Ureter (tissue), 1 donor: ENCODE measurements at places on chromosomes 3 and 15.
A peak's percentile ranks its signal among the peaks of the same experiment; 100 is the strongest.

DNA sequence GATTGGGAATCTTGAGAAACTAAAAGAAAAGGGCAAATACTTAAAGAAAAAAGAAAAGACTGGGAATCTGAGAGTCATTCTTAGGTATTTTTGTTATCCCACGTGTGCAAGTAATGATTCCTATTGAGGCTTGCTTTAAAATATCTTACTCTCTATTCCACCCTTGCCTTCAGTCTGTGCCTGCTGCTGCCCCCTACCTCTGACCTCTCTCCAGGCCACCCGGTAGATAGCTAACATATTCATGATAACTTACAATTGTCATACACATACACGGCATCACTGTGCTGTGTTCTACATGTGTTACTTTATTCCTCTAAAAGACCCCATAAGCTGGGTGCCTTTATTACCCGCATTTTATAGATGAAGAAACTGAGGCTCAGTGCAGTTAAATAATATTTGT lies 27.8 kb upstream of the ATP13A3 start:
- DNase-seq = no peak

GRCh38 chr3:129365296-129366136 lies 62.9 kb downstream of the EFCAB12 start:
- no peak for DNase-seq

- peak; percentile 33 for DNase-seq
Measured at GRCh38 chr3:42493798-42494151, 8.7 kb upstream of the VIPR1 start.

DNA sequence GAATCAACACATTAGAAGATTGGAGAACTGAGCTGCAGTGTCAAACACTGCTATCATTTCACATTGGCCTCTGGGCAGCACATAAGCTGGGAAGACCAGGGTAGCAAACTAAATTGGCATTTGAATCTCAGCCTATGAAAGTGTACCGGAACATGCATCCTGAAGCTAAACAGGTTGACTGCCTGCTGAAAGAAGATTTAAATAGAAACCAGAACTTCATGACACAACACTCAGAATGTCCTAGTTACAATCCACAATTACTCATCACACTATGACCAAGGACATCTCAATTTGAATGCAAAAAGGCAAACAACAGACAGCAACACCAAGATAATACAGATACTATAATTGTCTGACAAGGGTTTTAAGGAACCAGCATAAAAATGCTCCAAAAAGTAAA lies 26.2 kb downstream of the TM2D3 start:
- DNase-seq = no peak

GRCh38 chr3:105232553-105232952 lies 134.2 kb upstream of the ALCAM start:
- DNase-seq = no peak

- DNase-seq = no peak
Measured at GRCh38 chr15:35136321-35137189, 51.5 kb upstream of the NANOGP8 start.

DNA sequence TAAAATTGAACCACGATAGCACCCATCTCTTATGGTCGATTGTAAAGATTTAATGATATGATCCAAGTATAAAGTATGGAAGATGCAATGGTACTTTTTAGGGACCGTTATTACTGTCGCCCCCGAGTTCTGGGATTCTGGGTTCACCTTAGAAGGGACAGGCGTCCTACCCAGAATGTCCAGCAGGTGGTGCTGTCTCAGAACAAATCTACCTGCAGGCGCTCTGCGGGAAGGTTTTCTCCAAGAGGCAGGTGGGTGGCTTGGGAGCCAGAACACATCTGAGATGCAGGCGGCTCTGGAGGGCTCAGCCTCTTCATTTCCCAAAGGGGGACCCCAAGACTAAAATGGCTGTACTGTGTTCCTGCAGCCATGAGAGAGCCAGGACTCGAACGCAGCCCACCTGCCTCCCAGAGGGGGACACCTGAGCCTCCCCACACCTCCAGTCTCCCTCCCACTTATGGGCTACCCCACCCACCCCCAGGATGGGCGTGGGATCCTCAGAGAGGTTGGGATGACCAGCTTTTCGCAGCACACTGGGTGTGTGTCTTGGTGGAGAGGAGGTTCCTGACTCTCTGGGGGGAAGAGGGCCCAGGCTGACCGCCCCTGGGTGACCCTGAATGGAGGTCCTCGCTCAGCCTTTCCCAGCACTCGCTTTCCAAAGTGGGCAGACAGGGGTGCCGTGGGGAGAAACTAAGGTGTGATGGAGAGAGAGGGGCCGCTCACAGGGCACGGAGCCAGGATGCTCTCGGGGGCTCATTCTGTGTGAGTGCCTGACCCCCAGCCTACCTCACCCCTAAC lies 28.1 kb upstream of the CORO2B start:
- DNase-seq = peak; percentile 82

- DNase-seq = no peak
Measured at GRCh38 chr15:54119051-54119450, 140.8 kb downstream of the UNC13C start.

- DNase-seq = peak; percentile 52
Measured at GRCh38 chr3:168096210-168096652, 507 bp upstream of the GOLIM4 start.

DNA sequence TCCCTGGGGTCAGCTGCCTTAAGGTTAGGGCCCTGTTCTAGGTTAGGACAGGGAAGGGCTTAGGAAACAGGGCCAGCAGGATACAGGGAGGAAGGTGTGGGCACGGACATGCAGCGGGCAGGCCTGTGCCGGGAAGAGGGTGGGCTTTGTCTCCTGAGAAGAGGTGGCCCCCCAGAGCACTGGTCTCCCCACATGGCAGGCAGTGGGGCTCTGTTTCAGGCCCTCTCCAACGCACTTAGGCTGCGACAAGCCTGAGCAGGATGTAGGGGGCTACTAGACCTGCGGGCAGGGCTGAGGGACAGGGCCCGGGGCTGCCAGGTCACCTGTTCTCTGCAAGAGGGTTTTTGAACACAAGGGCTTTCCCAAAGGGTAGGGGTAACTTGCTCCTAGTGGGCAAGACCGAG lies 33.5 kb downstream of the KLF13 start:
- DNase-seq = no peak

- DNase-seq = no peak
Measured at GRCh38 chr3:159928071-159928491, 60.6 kb upstream of the IL12A start.

DNA sequence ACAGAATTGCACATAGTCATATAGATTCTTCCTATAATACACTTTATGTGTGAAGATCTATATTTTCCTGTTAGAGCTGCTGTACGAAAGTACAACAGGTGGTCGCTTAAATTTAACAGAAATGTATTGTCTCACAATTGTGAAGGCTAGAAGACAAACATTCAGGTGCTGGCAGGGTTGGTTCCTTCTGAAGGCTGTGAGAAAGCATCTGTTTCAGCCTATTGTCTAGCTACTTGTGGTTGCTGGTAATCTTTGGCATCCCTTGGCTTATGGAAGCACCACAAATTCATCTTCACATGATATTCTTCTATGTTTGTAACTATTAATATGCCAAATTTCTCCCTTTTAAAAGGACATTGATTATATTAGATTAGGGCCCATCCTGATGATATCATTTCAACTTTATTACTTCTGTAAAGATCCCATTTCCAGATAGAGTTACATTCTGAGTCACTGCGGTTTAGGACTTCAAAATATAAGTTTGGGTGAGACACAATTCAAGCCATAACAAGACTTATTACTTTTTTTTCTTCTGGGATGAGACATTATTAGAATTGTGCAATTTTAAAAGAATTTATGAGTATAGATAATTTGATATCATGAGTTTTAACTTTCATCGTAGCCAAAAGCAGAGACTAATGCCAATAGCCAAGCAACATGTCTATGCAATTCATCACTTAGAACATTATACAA lies 248.1 kb upstream of the BCHE start:
- DNase-seq = no peak

DNA sequence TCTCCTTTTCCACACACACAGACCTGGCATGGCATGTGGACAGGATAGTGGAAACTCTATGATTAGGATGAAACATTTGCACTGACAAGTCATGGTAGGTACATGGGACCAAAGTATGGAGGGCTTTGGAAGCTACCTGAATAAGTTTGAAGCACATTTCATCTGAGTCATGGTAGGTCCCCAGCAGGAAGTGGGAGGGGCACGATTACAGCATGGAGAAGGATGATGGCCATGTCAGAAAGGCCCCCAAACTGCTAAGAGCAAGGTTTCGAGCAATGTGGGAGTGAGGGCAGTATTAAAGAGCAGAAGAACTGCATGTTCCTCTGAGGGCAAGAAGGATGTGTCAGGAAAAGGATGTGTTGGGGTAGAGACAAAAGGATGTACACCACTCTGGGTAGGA lies 51.5 kb upstream of the CSTA start:
- no peak for DNase-seq

- no peak for DNase-seq
Measured at GRCh38 chr3:182183716-182184430, 472.1 kb downstream of the SOX2 start.

- no peak for DNase-seq
Measured at GRCh38 chr15:67504796-67505195, 16.1 kb upstream of the C15orf61 start.

DNA sequence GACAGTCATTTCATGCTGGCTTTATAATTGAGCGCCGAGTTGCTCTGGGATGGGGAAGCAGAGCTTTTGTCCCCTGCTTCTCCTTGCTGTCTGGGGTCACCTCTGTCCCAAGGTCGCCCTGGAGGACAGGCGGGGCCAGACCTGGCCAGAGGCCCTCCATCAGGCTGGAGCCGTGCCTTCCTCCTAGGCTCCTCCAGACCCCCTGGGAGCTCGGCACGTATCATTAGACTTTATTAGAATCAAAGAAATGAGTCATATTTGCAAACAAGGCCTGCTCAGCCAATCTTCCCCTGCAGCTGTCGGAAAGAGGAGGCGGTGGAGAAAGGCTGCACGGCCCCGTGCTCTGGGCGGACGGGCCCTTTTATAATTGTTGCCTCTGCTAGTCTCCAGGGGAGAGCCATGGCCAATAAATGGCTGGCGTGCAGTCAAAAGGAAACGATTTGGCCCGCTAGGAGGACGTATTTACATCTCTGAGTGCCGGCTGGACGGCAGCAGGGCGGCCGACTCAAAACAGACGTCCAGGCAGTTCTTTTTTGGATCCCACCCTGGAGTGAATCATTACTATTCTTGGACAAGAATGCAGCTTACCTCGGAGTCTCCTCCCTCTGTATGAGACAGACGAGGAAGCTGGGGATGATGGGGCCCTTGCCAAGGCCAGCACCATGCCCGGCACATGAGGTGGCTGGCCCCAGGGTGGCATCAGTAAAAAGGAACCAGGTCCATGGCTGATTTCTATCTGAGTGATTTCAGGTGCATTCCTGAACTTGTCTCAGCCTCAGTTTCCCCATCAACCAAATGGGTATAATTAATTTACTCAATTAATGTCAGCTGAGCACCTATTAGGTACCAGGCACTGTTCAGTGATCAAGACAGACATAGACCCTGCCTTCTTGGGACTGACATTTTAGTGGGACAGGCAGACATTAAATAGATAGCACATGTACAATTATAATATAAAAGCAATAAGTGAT lies 50.6 kb downstream of the SLC6A6 start:
- peak; percentile 93 for DNase-seq

DNA sequence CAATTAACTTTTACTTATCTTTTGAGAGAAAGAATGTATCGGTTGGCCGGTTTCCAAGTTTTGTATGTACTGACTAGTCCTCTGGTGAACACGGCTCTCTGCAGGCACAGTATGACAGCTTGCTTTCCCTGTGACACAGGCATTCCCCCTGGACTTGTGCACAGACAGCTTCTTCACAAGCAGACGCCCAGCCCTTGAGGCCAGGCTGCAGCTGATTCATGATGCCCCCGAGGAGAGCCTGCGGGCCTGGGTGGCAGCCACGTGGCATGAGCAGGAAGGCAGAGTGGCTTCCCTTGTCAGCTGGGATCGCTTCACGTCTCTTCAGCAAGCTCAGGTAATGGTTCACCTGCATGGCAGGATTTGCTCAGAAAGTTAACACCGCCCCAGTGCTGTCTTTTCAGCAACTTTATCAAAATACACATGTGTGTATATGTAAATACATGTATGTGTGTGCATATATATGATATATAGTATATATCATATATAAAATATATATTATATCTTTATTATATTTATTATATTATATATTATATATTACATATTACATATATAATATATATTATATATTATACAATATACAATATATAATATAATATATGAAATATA lies 25.5 kb downstream of the FAN1 start:
- no peak for DNase-seq

DNA sequence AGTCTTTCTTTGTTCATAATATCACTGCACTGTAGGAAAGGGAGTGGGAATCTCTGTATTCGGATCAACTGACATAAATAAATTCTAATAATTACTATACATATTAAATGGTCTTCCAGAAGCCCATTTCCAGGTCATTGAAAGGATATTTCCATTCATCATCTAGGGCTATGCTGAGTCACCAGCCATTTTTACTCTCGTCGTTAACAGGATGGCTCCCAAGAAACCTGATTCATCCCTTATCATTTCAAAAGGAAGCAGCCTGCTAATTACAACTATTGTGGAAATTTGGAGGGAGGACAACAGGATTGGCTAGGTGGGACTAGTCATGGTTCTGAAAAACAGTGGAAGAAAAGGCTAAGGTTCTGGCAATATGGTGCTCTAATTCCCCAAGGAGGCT lies 13.6 kb downstream of the GMNC start:
- no peak for DNase-seq

DNA sequence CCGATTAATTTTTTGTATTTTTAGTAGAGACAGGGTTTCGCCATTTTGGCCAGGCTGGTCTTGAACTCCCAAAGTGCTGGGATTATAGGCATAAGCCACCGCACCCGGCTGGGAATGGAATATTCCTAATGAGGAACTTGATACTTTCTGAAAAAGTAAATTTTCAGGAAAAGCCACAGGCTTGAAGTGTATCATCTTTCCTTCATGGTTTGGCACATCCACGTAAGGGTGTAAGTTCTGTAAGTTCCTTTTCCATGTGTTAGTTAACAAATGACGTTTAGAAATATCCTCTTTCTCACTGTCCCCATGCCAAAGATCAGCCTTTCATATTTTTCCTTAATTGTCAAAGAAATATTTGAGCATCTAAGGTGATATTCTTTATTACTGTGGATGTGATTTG lies 24.9 kb downstream of the TMEM45A start:
- no peak for DNase-seq

DNA sequence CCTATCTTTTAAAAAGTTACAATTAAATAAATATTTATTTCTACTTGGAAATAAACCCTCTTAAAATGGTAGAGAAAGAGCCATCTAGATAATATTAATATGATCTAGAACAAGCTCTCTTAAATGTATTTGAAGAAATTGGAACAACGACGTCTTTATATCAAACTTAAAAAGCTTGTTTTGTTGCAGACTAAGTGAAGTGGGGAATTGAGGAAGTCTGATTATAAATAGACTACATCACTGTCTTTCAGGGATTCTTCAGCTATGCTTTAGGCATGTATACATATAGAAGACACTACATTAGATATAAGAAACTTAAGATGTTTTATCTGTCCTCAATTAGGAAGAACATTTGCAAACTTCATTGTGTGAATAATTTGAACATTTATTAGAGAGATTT lies 1.8 kb downstream of the BCHE start:
- DNase-seq = no peak
